Natural killer cell (primary cell): ENCODE measurements at places on chromosomes 6 and 20. TPM values are rescaled to one million over a fixed set of nuclear protein-coding genes. Genes with fewer than 3 reads are reported as not detected.

GRCh38 chr20:10307359-10307735, 88.7 kb downstream of the SNAP25 start:
- no peak overlapping the region for H3K27ac ChIP-seq
- H3K4me3 ChIP-seq = no peak overlapping the region
- H3K27me3 ChIP-seq = peaks cover 3% of the 10 kb centered on the region

DNA sequence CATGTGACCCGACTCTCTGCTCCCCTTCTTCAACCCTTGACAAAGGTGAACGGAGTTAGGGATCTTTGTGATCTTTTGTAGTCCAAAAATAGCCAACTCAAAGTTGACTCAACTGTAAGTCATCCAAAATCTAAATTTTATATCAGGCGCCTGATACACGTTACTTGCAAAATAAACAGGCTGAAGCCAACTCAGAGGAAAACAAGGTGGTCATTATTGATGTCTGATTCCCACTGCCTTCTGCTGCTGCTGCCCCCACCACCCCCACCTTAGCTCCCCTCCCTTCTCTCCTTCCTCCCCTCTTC, 13.2 kb upstream of the RNF8 start:
- H3K36me3 ChIP-seq = no peaks in the 10 kb centered on the region
- H3K4me3 ChIP-seq = no peak overlapping the region
- no peak overlapping the region for H3K27ac ChIP-seq
- DNase-seq = no peak
- H3K27me3 ChIP-seq = no peaks in the 10 kb centered on the region
- no peaks in the 10 kb centered on the region for H3K4me1 ChIP-seq

GRCh38 chr6:130306377-130306776, 59.4 kb upstream of the TMEM200A start:
- no peak for DNase-seq
- no peaks in the 10 kb centered on the region for H3K4me1 ChIP-seq

DNA sequence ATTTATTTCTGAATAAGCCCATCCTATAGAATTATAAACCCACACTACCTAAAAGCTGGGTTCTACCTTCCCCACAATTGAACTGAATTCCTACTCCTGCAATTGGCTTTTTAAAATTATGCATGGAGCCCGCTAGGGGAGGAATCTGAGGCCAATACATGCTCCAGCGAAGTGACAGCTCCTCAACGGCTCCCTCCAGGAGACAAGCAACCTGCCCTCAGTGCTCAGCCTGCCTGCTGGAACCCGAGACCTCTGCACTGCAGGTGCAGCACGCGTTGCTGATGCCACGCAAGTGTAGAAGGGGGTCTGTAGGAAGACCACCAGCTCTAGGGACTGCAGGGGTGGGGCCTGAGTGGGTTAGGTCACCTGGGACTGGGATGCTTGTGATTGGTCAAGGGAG, 170.2 kb upstream of the CDYL start:
- H3K27me3 ChIP-seq = no peaks in the 10 kb centered on the region
- H3K27ac ChIP-seq = no peak overlapping the region
- peaks cover 42% of the 10 kb centered on the region for H3K4me1 ChIP-seq
- no peaks in the 10 kb centered on the region for H3K36me3 ChIP-seq
- no peak for DNase-seq
- no peak overlapping the region for H3K4me3 ChIP-seq

GRCh38 chr20:38178065-38178491, 13.0 kb upstream of the TGM2 start:
- no peaks in the 10 kb centered on the region for H3K27me3 ChIP-seq
- no peak overlapping the region for H3K27ac ChIP-seq
- H3K4me1 ChIP-seq = no peaks in the 10 kb centered on the region

CENPW gene
- 1.4 TPM for total RNA-seq

GRCh38 chr6:10578723-10579122, 57.6 kb downstream of the GCNT2 start:
- no peak for DNase-seq
- H3K27me3 ChIP-seq = no peaks in the 10 kb centered on the region

DNA sequence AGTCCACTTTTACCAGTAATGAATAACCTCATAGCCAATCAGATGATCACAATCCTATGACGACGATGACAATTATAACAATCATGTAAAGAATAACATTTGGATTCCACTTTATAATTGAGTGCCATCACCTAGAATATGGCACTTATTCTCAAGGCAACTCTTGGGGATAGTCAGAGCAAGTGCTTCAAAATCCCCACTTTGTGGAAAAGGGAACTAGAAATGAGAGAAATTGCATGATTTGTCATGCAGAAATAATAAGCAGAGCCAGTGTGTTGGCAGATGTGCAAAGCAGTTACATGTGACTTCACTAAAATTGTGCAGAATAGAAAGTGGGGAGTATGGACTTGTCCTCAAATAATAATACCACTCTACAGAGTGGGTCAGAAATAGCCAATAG, 41.3 kb downstream of the FRK start:
- H3K36me3 ChIP-seq = no peaks in the 10 kb centered on the region
- H3K27me3 ChIP-seq = no peaks in the 10 kb centered on the region
- H3K4me1 ChIP-seq = no peaks in the 10 kb centered on the region
- no peak for DNase-seq
- H3K27ac ChIP-seq = no peak overlapping the region
- H3K4me3 ChIP-seq = no peak overlapping the region

GRCh38 chr20:45810191-45810970, 2.1 kb upstream of the UBE2C start:
- H3K27ac ChIP-seq = no peak overlapping the region
- H3K4me1 ChIP-seq = peaks cover 17% of the 10 kb centered on the region
- H3K27me3 ChIP-seq = no peaks in the 10 kb centered on the region
- no peak for DNase-seq

HSPA1L gene
- 3.6 TPM for total RNA-seq

DNA sequence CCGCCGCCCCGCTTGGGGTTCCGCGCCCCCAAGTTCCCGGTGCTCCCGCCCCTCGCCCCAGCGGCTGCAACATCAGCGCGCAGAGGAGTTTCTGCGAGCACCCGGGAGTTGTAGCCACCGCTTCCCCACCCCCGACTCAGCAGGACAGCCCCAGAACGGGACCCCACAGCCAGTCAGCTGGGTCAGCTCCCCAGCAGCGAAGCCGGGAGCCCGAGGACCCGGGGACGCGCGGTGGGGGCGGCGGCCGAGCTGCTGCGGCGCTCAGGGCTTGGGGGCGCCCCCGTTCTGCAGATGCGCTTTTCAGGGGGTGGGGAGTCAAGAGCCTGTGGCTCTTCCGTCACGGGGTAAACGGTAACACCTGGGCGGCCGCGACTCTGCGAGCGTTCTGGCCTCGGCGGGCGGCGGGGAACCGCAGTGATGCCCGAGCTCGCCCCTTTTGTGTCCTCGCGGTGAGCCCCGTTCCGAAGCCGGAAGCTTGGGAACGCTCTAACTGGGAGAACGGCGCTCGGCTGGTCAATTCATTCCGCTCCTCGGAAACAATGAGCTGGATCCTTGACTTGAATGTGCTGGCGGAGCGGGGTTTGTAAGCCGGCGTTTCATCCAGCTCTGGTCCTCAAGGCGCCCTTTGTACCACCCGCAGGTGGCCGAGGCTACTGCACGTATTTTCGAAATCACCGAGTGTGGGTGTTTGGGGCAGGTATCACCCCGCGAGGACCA, 774 bp downstream of the PLEKHG1 start:
- no peaks in the 10 kb centered on the region for H3K36me3 ChIP-seq
- peak overlapping the region; percentile 75 for H3K27ac ChIP-seq
- H3K27me3 ChIP-seq = peaks cover 12% of the 10 kb centered on the region
- DNase-seq = no peak
- peak overlapping the region; percentile 51 for H3K4me3 ChIP-seq

DNA sequence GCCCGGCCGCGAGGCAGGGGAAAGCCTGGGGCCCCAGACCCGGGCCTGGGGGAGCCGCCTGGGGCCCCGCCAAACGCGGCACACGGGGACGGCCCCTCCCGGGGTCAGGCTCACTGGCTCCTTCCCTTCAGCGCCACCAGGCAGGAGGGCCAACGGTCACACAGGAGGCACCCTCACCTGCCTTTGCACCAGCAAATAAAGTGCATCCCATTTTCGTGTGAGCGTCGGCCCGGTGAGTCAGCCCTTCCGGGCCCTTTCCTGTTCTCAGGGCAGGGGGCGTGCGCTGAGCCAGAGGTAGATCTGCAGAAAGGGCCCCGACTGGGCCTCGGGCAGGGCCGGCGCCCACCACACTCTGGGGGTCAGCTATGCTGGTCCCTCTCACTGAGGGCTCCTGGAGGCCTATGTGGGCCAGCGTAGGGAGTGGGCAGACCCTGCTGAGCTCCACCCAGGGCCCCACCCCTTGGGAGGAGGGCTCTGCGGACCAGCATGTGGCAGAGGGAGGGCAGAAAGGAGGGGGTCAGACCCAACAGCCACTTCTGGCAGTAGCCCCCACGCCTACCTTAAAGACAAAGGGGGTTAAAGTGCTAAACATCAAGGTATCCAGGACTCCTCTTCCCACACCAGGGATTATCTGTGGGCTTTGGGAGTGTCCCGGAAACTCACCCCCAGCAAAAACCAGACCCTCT, 931 bp upstream of the UCKL1 start:
- H3K4me1 ChIP-seq = peaks cover 33% of the 10 kb centered on the region
- H3K27ac ChIP-seq = no peak overlapping the region
- H3K4me3 ChIP-seq = peak overlapping the region; percentile 50
- H3K36me3 ChIP-seq = peaks cover 2% of the 10 kb centered on the region
- peak; percentile 48 for DNase-seq
